Upper lobe of left lung (tissue), 6 donors: ENCODE measurements at places on chromosomes 16 and 17. TPM values are rescaled to one million over a fixed set of nuclear protein-coding genes. Genes with fewer than 3 reads are reported as not detected.

DNA sequence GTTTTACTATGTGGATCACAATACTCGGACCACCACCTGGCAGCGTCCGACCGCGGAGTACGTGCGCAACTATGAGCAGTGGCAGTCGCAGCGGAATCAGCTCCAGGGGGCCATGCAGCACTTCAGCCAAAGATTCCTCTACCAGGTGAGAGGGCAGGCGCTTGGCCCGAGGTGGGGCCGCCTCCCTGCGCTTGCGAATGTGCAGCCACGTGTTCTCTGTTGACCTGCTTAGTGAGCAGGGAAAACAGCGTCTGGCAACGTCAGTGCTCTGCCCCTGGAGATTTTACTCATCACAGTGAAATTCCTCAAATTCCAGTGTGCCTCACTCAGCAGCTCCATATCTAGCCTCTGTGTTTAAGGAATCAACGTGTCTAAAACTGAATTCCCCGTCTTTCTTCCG, 33.4 kb upstream of the CLEC18A start:
- no peaks in the 10 kb centered on the region for H3K4me1 ChIP-seq
- H3K27me3 ChIP-seq, result no peaks in the 10 kb centered on the region
- no peak overlapping the region for H3K27ac ChIP-seq
- H3K4me3 ChIP-seq, result no peak overlapping the region
- H3K36me3 ChIP-seq, result peaks cover 13% of the 10 kb centered on the region

GRCh38 chr17:27492470-27492869, 36.2 kb downstream of the KSR1 start:
- H3K36me3 ChIP-seq, result no peaks in the 10 kb centered on the region
- no peak overlapping the region for H3K4me3 ChIP-seq
- H3K27me3 ChIP-seq, result no peaks in the 10 kb centered on the region

ST6GALNAC2 gene
- total RNA-seq, result 24.4 TPM

CTRL gene
- 1.6 TPM for total RNA-seq

GRCh38 chr17:63486317-63487013, 9.6 kb downstream of the ACE start:
- H3K27ac ChIP-seq, result peak overlapping the region; percentile 72
- H3K4me1 ChIP-seq, result peaks cover 10% of the 10 kb centered on the region
- H3K36me3 ChIP-seq, result no peaks in the 10 kb centered on the region

GRCh38 chr17:7912927-7913524, 3.1 kb downstream of the RNF227 start:
- H3K27me3 ChIP-seq, result no peaks in the 10 kb centered on the region
- DNase-seq, result no peak
- peaks cover 25% of the 10 kb centered on the region for H3K4me1 ChIP-seq
- H3K27ac ChIP-seq, result no peak overlapping the region

ODAD4 gene
- 5.8 TPM for total RNA-seq

- no peaks in the 10 kb centered on the region for H3K4me1 ChIP-seq
- no peak for DNase-seq
- no peak overlapping the region for H3K27ac ChIP-seq
- no peaks in the 10 kb centered on the region for H3K36me3 ChIP-seq
- no peaks in the 10 kb centered on the region for H3K27me3 ChIP-seq
Observed at GRCh38 chr17:20733923-20734322, 154.4 kb downstream of the CDRT15L2 start.

- no peak for DNase-seq
- H3K36me3 ChIP-seq, result peaks cover 7% of the 10 kb centered on the region
- no peak overlapping the region for H3K4me3 ChIP-seq
- no peaks in the 10 kb centered on the region for H3K4me1 ChIP-seq
Observed at GRCh38 chr16:3548859-3549258, 28.3 kb downstream of the NLRC3 start.

DNA sequence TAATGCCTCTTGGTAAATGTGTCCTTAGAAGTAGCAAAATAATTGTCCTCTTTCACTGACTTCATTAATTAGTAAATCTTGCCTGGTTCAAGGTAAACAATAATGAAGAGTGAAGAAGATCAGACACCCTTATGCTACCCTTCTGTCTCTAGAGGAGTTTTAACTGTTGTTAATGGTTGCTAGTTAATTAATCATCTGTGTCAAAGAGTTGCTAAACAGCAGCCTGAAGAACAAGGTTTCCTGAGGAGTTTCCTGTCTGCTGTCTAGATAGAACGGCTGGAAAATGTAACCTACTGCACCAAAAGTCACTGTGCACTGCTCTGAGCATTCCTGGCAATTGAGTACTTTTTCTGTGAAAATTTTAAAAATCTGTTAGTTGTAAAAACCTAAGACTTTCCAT, 131.3 kb downstream of the NLK start:
- no peak for DNase-seq
- H3K27ac ChIP-seq, result no peak overlapping the region
- H3K4me3 ChIP-seq, result no peak overlapping the region
- no peaks in the 10 kb centered on the region for H3K4me1 ChIP-seq

CCL14 gene
- total RNA-seq, result 1.8 TPM

GRCh38 chr17:44197980-44198720, 1.5 kb downstream of the ATXN7L3 start:
- H3K4me1 ChIP-seq, result peaks cover 30% of the 10 kb centered on the region
- peak overlapping the region; percentile 99 for H3K27ac ChIP-seq
- no peaks in the 10 kb centered on the region for H3K27me3 ChIP-seq
- H3K36me3 ChIP-seq, result peaks cover 37% of the 10 kb centered on the region
- DNase-seq, result no peak
